GM13977 (cell line): ENCODE measurements at places on chromosomes 6 and 20.

DNA sequence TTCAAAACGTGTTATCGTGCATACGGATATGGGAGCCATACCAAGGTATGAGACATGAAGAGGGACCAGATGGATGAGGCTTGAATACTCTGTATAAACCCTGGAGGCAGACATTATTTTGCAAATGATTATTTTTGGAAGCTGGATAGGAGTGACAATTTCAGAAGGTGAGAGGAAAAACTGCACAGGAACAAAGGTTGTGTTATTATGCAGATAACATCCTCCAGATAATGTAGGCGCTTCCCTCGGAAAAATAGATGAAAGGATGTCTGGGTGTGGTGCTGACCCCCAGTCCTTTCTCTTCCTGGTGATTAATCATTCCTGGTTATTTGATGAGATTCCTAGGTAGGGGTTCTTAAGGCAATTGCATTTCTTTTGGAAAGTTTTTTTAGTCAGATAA is 36.4 kb upstream of the CD83 start:
- no peak for DNase-seq

DNA sequence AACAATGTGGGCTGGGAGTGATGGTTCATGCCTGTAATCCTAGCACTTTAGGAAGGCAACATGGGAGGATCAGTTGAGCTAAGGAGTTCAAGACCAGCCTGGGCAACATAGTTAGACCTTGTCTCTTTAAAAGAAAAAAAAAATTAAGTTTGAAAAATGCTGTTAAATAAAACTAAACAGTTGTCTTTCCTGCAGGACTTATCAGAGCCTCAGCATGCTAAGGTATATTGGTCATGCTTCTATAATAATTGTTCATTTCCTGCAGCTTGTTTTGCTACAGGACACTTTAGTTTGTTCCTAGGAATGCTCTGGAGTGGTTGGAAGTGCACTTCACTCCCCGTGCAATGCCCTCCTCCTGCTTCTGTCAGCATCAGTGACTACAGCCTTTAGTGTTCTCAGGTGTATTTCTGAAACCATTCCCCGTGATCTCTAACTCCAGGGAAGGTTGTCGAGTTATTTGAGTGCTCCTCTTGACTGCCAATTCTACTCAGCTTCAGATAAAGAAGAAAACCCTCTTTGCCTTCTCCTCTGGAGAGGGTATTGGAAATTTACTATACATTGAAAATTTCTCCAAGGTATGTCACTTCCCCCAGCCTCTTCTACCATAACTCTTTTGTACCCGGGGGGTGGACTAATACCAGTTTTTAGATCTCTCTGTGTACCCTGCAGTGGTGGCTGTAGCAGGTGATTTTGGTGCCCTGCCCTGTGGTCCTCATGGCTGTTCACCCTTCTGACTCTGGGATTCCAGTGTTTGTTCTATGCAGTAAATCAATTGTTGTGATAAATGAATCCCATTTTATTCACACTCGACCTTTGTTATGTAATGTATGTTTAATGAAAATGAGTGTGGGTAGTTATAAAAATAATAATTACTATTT is 33.8 kb downstream of the NHLRC1 start:
- DNase-seq, result no peak

GRCh38 chr20:42255821-42256220 is 637.6 kb upstream of the CHD6 start:
- no peak for DNase-seq

DNA sequence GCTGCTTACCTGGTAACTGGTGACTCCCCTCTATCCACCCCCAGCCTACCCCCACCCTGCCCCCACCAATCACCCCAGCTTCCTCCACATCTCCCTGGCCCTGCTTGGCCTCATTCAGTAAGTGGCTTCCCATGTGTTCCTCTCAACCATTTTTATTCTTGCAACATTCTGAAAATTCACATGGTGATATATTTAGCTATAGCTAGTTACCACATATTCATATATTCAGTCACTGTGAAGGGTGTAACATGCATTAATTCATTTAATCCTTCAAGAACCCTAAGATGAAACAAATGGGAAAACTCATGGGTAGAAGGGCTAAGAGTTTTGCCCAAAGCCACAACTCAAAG is 95.4 kb upstream of the CEP85L start:
- DNase-seq, result no peak

DNA sequence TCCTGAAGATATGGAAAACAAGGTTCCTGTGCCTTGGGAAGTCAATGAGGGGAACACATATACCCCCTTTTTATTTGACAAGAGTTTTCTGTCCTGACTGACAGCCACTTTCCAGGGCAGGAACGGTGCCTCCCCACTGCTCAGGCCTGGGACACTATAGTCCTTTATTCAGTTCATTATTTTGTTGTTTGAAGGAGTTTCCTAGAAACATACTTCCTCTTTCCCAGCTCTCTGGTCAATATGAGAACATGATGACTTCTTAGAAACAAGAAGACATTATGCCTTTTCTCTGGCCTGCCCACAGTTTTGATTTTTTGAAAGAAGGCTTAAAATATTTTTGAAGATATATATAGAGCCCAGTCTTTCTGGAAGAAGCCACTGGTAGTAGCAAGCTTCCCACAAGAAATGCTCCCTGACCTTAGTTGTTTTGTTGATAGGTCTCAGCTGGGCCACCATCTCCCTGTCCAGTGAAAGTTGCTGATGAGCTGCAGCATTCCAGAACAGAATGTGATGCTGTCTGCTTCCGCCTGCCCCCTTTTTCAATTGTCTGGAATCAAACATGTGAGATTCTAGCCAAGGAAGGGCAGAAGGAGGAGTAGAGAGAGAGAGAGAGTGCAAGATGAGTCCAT is 350.0 kb upstream of the PRND start:
- DNase-seq, result no peak
